ENCODE measurements at places on chromosomes 12 and 14.
A peak's percentile ranks its signal among the peaks of the same experiment; 100 is the strongest.

- no peak for DNase-seq
Observed at GRCh38 chr14:68625366-68626090, 167.3 kb downstream of the ZFP36L1 start.

GRCh38 chr12:49088150-49088931 is 6.3 kb downstream of the DHH start:
- peak; percentile 87 for DNase-seq

GRCh38 chr12:82600379-82600778 is 86.3 kb upstream of the TMTC2 start:
- DNase-seq: no peak

DNA sequence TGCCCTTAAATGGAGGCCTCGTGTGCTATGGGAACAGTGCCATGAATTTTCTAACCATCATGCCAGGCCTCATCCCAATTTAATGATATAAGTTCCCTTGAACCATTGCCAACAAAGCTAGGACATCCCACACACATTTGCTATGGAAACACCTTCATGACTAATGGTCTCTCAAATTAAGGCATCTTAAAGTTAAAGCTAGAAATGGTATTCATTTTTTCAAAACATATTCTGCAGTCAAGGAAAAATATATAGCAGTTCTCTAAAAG is 117.3 kb downstream of the BTG1 start:
- no peak for DNase-seq

- DNase-seq: peak; percentile 54
Observed at GRCh38 chr12:109518820-109519665, 41.6 kb downstream of the UBE3B start.

GRCh38 chr12:124078800-124079199 is 105.8 kb downstream of the ZNF664 start:
- DNase-seq: no peak

GRCh38 chr12:131044760-131045381 is 91.2 kb downstream of the ADGRD1 start:
- DNase-seq: peak; percentile 41

GRCh38 chr12:13376610-13377373 is 180.3 kb downstream of the EMP1 start:
- DNase-seq: no peak

GRCh38 chr12:2535583-2536204 is 259.1 kb upstream of the FKBP4 start:
- DNase-seq: no peak

GRCh38 chr14:39015360-39015961 is 87.6 kb downstream of the SEC23A start:
- DNase-seq: peak; percentile 36

DNA sequence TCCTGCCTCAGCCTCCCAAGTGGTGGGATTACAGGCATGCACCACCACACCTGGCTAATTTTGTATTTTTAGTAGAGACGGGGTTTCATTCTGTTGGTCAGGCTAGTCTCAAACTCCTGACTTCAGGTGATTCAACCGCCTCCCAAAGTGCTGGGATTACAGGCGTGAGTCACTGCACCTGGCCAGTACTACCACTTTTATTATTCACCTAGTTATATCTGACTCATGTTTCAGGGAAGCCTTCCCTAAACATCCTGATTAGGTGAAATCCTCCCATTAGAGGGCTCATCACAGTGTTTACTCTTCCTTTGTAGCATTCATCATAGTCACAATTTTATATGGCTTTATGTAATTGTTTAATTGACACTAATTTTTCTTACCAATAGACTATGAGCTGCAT is 295.3 kb upstream of the SOX5 start:
- DNase-seq: peak; percentile 30

DNA sequence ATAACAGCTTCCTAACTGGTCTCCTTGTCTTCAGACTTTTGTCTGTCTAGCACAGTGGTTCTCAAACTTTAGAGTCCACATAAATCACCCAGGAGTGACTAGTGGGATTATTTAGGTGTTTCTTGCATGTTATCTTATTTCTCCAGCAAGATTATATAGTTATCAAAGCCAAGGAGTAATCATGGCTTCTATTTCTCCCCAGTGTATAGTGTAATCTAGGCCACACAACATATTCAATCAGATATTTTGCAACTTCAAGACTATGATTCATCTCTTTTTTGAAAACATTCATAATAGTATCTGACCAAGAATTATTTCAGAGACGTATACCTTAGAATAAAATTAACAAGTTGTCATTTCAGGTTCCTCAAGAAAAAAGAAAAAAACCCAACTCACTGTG is 131.9 kb downstream of the CEP83 start:
- DNase-seq: no peak

GRCh38 chr14:82094829-82095345 is 561.2 kb upstream of the SEL1L start:
- no peak for DNase-seq

GRCh38 chr12:102433304-102433703 is 47.1 kb downstream of the IGF1 start:
- DNase-seq: no peak

DNA sequence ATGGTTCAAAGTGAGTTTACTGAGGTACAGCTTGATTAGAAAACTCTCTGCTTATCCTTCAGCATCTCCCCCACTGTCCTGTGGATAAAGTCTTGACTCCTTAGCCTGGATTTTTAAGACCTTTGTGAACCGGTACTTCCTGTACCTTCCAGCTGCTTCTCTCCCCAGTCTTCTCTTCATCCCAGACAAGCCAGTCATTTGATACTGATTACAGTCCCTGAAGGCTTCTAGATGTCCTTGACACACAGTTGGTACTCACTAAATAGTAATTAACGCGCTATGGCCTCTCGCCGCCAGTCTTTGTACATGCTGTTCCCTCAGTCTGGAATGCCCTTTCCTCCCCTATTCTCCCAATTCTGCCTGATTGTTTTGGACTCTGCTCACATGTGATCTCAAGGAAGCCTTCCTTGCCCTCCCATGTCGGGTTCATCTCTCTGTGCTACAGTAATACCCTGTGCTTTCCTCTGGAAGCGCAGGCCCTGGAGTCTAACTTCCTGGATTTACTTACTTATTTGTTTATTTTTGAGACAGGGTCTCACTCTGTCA is 50.6 kb upstream of the PTGR2 start:
- DNase-seq: no peak

DNA sequence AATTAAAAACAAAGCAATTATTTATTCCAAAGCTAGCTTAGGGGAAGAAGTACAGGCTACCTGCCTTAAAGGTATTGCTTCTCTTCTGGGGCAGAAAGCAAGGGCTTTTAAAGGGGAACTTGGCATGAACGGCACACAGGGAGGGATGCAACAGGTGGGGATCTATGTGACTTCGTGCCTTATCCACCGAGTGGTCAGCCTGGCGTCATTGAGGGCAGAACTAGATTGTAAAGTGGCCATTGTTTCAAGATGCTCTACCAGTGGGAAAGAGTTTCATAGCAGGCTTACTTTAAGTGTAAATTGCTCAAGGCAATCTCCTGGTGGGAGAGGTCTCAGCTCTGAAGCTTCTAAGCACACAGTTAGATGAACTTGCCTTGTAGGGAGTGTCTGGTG is 360.4 kb downstream of the ATP23 start:
- no peak for DNase-seq

GRCh38 chr12:72865921-72866320 is 593.8 kb downstream of the TRHDE start:
- DNase-seq: no peak

DNA sequence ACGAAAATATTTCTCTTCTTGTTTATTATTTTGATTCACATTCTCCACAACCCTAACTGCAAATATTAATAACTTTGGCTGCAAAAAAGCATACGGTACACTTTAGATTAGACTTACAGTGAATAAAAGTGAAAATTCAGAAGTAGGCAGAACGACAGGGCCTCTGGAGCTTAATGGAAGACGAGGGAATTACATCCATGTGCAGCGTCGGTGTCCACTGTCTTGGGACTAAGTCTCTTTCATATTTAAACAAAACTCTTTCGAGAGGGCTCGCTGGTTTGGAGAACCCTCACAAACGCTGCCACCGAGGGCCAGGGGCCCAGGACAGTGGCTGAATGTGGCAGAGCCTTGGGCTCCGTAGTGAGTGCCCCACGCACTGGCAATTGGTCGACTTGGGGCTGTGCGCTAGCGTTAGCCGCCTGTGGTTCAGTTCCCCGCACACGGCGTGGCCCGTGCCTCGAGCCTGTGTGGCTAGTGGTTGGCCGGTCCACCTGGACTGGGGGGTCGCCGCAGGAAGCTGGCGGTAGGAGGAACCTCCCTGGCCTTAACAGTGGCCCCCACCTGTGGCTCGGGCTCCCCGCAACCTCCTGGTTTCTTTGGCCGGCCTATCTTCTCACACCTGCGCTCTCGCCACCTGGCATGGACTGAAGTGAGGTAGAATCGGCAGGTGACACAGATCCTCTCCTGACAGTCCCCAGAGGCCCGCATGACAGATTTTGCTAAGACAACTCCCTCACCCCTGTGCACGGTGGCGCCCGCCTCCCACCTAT is 739 bp upstream of the PAX9 start:
- DNase-seq: peak; percentile 77

DNA sequence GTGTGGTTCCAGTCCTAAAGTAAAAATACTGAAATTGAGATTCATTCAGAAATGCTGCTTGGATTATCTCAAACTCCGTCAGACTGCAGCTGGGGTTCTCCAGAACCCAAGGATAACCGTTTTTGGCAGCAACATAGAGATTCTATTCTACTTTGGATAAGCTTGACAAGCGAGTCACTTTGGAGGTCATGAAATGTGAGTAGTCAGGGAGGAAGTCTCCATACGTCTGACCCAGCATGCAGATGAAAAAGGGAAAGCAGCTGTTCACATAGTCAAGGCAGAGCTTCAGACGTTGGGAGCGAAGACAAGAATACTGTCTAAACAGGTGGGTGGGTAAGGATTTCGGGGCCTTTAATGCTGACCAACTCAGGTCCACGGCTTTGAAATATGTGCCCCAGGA is 14.9 kb upstream of the HSP90B1 start:
- no peak for DNase-seq

- no peak for DNase-seq
Observed at GRCh38 chr12:40727774-40728483, 35.7 kb downstream of the CNTN1 start.

- DNase-seq: no peak
Observed at GRCh38 chr12:59677857-59678256, 82.0 kb downstream of the SLC16A7 start.

DNA sequence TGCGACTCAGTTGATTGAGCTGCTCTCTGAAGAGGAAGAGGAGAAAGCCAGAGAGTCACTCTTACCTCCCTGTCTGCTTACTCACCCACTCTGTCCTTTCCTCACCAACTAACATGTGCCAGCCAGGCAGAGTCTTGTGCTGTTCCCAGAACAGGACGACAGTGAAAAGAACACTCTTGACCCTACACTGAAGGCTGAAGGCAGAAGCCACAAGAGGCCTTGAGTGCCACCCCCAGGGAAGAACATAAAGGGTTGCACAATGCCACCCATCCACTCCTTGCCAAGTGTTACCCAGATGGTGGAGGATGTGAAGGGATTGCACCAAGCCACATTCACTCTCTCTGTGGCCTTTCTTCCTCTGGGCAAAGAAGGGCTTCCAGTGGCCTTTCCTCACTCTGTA is 12.8 kb downstream of the ABHD4 start:
- no peak for DNase-seq

DNA sequence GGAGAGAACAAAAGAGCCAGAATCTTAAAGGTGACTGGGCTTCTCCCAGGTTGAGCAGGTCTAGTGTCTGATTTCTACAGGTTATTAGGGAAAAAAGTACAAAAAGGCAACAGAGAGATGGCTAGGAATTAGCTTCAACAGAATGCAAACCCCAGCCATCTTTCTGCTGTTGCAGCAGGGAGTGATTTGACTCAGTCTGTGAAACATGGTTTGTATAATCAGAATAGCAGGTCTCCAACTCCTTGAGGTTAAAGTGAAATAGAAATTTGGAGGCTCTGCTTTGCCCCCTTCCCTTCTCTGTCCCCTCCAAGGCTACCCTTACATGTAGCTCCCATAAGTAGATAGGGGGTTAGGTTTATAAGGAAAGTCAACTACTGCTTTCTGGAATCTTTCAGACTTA is 105.8 kb downstream of the AKAP6 start:
- no peak for DNase-seq

GRCh38 chr12:52270541-52271070 is 3.8 kb upstream of the KRT86 start:
- no peak for DNase-seq

GRCh38 chr12:75564398-75564797 is 53.0 kb upstream of the KRR1 start:
- DNase-seq: no peak

- DNase-seq: no peak
Observed at GRCh38 chr14:74204491-74204890, 34.8 kb upstream of the VSX2 start.

DNA sequence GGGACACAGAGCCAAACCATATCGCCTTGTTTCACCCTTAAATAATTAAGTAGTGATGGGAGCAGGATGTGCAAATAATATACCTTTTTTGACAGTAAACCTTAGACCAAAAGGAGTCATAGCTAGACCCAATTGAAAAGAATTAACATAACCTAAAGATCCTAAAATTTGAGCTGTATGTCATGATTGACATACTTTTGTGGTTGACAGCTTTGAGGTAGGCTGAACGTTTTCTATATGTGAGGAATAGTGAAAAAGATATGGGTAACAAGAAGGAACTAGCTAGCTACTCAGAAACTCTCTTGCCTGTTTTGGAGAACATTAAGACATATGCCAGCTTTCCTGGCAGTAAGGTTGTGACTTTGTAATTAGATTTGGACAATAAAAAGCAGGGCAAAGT is 320.6 kb downstream of the KCNC2 start:
- no peak for DNase-seq

- DNase-seq: no peak
Observed at GRCh38 chr14:77516126-77516525, 17.5 kb upstream of the ISM2 start.

GRCh38 chr12:81987371-81987770 is 228.2 kb upstream of the PPFIA2 start:
- no peak for DNase-seq

DNA sequence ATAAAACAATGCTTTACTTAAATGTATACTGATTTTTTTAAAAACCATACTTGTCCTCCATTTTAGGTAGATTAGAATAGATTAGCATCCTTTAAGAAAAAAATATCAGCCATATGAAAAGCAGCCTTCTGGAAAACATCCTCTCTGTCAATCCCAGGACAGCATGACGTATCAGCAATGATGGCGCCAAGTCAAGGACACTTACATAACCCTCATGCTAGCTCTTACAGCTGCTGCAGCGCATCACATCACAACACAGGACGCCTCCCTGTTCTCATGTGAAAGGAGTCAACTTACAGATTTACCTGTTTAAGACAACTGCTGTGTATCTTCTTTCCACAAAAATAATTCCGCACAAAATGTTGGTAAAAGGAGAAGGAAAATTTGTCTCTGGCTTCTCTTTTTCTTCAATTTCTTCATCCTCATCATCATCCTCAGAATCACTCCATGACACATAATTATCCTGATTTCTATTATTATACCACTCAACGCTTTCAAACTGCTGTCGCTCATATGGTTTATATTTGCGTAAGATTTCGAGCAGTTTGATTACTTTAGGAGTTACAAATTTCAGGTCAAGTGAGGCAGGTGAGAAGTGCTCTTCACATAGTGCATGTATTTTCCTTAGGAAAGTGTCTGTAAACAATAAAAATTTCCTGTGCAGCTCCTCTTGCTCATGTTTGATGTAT is 33.3 kb downstream of the DICER1 start:
- no peak for DNase-seq

DNA sequence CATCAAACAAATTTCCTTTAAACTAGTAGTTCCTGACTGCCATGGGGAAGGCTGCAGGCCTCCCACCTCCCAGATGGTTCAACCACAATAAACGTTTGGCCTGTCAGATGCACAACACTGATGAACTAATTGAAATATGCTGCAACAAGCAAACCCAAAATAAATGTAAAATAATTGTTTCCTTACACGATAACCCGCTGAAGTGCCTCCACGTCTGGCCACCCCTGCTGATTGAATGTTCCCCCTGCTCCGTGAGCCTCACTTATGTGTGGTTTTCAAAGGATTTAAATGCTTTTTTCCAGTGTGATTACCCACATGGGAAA is 8.4 kb downstream of the PITPNM2 start:
- DNase-seq: no peak

All from NCI-H774 (cell line).